ENCODE measurements at places on chromosomes 7 and 10.

DNA sequence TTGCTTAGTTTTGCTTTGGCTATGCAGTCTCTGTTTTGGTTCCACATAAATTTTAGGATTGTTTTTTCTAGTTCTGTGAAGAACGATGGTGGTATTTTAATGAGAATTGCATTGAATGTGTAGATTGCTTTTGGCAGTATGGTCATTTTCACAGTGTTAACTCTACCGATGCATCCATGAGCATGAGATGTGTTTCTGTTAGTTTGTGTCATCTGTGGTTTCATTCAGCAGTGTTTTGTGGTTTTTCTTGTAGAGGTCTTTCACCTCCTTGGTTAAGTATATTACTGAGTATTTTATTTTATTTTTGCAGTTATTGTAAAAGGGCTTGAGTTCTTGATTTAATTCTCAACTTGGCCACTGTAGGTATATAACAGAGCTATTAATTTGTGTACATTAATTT, 78.2 kb upstream of the ZNF92 start:
- DNase-seq: no peak

GRCh38 chr7:151125470-151125845, 39.2 kb downstream of the AGAP3 start:
- DNase-seq: no peak

- no peak for DNase-seq
Measured at GRCh38 chr10:103736044-103736443, 119.3 kb downstream of the SH3PXD2A start.

- no peak for DNase-seq
Measured at GRCh38 chr10:123563994-123564393, 102.2 kb upstream of the GPR26 start.

GRCh38 chr7:80135309-80136104, 876 bp downstream of the GNAI1 start:
- peak; percentile 15 for DNase-seq

- DNase-seq: no peak
Measured at GRCh38 chr10:21687266-21688008, 153.4 kb downstream of the MLLT10 start.

- no peak for DNase-seq
Measured at GRCh38 chr10:50336140-50336539, 84.8 kb upstream of the ASAH2 start.

DNA sequence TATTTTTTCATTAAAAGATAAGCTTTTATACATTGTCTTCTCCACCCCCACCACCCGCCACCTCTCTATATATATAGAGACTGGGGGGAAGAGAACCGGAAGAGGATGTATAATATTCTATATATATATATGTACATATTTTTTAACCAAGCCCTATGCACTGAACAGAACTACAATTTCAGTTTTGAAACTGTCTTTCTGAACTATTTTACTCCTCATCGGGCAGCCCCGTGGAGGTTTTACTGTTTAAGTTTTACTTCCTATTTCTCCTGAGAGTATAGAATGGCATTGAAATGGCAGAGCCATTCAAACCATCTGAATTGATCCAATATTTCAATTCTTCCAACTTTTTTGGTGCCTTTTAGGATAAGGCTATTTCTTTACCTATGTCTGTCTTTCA, 1047.1 kb downstream of the NRG3 start:
- no peak for DNase-seq

GRCh38 chr10:125343118-125343925, 183.0 kb upstream of the CTBP2 start:
- DNase-seq: no peak

DNA sequence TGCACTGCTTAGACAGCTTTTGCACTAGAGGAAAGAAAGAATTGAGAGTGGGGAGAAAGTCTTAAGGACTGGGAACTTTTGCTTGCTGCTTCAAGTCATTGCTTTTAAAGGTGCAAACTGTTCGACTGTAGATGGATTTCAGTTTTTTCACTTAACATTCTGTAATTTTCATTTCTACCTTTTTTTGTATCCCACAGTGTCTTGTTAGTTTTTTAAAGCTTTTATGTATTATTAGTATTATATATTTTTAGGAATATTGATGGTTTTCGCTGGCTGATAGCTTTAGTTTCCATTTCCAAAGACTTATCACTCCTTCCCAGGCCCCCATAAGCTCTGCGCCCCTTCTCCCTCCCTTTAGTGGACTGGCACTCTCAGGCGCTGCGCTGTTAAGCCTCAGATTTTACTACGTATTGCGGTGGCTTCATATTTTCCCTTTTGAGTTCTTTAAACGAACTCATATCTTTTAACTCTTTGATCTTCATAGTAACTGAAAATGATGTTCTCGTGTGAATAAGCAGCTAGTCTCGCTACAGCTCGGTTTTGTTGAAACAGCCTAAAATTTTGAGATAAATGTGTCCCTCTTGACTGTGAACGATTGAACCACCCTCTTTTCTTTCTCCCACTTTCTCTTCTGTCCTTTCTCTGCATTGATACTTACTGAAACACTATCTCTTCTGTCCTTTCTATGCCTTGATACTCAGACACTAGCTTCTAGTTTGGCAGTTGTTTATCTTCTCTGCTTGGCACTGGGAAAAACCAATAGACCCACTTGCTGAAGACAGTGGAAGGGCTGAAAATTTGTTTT, 2.5 kb upstream of the ETV1 start:
- no peak for DNase-seq

GRCh38 chr7:80775897-80776296, 137.5 kb downstream of the CD36 start:
- no peak for DNase-seq

DNA sequence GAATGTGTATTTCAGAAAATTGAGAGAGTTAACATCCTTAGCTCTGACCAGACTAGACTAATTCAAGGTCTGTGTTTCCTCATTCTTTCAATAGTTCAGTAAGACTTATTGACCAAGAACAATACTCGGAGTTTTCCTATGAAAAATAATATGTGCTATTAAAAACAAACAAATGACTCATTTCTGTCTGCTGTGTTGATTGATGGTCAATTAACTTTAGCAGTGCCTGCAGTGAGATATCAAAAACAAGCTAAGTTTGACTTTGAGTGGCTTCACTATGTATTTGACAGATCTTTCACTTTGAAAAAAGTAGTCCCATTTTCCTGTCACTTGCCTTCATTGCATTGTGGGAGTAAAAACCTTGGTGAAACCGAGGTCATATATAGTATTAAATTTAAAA, 91.0 kb downstream of the GNAT3 start:
- no peak for DNase-seq

DNA sequence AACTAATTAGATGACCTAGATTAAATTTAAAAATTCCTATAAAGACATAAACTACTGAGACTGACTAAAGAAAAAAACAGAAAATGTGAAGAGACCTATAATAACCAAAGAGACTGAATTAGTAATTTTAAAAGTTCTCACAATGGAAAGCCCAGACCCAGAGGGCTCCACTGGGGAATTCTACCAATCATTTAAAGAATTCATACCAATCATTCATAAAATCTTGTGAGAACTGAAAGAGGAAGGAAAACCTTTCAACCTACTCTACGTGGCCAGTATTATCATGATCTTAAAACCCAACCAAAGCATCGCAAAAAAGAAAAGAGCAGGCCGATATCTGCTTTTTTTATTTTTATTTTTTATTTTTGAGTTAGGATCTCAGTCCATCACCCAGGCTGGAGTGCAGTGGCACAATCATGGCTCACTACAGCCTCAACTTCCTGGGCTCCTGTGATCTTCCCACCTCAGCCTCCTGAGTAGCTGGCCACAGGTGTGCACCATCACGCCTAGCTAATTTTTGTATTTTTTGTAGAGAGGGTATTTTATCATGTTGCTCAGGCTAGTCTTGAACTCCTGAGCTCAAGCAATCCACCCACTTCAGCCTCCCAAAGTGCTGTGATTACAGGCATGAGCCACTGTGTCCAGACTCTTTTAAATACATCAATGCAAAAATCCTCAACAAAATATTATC, 48.6 kb downstream of the DGKI start:
- no peak for DNase-seq

- no peak for DNase-seq
Measured at GRCh38 chr10:98636921-98637329, 190.2 kb upstream of the HPS1 start.

- no peak for DNase-seq
Measured at GRCh38 chr7:86929293-86930109, 130.0 kb downstream of the ELAPOR2 start.

GRCh38 chr10:69453795-69454194, 2.5 kb downstream of the TSPAN15 start:
- DNase-seq: no peak

- peak; percentile 70 for DNase-seq
Measured at GRCh38 chr7:32164341-32164996, 94.3 kb upstream of the PDE1C start.

GRCh38 chr7:2115760-2116447, 116.8 kb downstream of the MAD1L1 start:
- peak; percentile 92 for DNase-seq

DNA sequence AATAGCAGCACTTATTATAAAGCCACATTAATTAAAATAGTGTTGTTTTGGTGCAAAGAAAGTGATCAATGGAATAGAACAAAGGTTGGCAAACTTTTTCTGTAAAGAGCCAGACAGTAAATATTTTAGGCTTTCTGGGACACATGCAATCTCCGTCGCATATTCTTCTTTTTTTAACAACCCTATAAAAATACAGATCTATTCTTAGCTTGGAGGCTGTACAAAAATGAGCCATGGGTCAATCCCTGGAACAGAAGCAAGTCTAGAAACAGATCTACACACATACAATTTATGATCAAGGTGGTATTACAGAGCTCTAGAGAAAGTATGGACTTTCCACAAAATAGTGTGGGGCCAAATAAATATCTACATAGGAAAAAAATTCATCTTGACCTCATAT, 71.8 kb downstream of the ARHGAP21 start:
- DNase-seq: no peak

DNA sequence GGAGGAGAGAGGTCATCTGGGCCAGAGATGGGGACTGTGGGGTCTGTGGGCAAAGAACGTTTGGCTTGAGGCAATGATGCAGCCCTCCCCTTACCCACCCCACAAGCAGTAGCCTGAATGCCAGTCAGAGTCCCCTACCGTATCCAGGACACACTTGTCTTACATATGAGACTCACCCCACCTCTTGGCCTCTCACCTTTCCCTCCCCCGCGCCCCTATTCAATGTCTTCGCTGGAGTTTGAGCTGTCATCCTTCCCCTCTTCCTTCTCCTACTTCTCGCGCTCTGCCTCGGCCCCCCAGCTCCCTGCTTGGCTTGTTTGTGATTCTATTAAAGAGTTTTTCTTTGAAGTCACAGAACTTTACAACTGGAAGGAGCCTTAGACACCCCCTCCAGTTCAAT, 8.9 kb downstream of the PRRT4 start:
- DNase-seq: no peak

- DNase-seq: peak; percentile 8
Measured at GRCh38 chr10:60434418-60435046, 44.9 kb upstream of the ANK3 start.

DNA sequence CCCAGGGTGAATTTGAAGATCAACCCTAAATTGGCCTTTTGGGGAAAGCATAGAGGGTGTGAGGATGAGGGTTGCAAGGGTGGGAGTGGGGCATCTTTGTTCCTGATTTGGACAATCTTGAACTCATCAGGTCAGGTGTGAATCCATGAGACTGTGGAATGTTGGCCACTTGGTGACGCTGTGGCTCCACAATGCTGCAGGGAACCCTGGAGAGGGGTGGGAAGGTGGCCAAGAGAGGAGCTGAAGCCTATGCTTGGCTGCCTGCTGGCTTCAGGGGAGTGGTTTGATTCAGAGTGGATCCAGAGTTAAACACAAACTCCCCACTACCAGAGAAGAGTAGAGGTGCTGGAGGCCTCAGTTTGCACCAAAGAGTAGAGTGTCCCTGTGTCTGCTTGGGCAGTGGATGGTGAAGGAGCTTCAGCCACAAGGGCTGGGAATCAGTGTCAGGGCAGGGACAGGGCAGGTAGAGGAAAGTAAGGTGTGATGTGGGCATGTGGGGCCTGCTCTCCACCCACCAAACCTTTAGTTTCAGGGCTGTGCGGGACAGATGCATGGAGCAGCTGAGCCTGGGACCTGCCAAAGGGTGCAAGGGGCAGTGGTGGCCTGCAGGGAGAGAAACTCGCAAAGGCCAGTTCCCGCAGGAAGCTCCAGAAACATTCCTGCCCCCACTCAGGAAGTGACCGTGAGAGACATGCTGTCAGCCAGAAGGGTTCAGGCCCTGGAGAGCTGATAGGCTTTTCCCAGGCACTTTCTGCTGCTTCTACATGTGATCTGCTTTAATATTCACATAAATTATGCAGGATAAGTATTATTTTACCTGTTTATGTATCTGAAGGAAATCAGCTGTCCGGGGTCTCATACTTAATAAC, 81.0 kb upstream of the PRSS58 start:
- peak; percentile 46 for DNase-seq

DNA sequence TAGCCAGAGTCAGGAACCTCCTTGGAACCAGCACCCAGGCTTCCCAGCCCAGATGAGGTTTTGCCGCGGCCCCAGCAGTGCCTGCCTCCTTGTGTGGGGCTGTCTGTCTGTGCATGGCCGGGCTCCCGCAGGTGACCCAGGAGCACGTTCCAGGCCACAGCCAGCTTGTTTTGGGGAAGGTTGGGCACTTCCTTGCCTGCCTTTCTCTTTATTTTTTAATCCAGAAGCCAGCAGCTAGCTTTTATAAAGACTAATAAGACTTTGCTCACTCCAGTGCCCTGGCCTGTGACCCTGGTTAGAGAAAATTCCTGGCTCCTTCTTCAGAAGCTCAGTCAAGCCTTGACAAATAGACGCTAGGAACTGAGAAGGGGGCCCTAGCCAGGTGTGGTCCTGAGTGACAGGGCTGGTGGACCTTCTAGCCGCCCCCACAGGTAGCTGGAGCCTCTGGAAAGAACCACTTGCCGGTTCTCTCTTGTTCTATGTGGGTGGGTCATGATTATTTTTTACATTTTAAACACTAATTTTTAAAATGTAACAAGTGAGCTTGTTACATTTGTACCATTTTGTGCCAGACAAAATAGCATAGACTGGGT, 837 bp downstream of the SLC29A3 start:
- DNase-seq: no peak

DNA sequence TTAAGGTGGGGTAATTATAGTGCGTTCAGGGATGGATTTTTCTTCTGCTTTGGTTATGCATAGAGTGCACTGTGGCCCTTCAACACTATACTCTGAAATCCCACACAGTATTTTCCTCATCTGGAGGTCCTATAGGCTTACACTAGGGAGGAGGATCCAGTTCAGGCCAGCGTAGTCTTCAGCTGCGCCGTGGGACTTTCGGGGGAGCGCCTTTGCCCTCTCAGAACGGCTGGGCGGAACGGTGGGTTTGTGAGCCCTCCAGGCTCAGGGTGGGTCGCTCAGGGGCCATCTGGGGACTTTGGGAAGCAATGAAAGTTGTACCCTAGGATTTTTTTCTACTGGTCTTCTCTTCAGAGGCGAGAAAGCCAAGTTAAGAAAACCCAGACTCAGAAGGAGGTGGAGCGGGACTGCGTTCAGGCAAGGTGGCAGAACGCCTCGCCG, 652 bp upstream of the VPS26A start:
- peak; percentile 17 for DNase-seq

GRCh38 chr7:27143950-27144780, 684 bp upstream of the HOXA5 start:
- no peak for DNase-seq
